ENCODE measurements at places on chromosomes 6 and 20. TPM values are rescaled to one million over a fixed set of nuclear protein-coding genes. Genes with fewer than 3 reads are reported as not detected.

GNRH2 gene
- not detected for total RNA-seq

DNA sequence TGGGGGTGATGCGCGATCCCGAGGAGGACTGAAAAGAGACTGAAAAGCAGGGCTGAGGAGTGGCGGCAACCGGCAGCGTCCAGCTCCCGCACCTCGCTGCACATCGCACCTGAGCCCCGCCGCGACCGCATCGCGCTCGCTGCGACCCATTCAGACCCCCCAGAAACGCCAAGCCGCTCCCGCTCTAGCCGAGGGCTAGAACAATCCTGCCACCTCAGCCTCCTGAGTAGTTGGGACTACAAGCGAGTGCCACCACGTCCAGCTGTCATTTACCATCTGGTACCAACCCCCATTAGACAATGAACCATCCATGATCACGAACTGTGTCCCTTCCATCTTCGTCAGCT, 33.2 kb downstream of the HLA-A start:
- no peaks in the 10 kb centered on the region for H3K36me3 ChIP-seq
- peaks cover 17% of the 10 kb centered on the region for H3K4me1 ChIP-seq
- H3K27ac ChIP-seq, result no peak overlapping the region
- H3K4me3 ChIP-seq, result peak overlapping the region; percentile 88
- H3K27me3 ChIP-seq, result peaks cover 43% of the 10 kb centered on the region
- DNase-seq, result no peak

GRCh38 chr20:6999381-6999780, 231.9 kb downstream of the BMP2 start:
- H3K4me3 ChIP-seq, result no peak overlapping the region
- H3K36me3 ChIP-seq, result no peaks in the 10 kb centered on the region
- DNase-seq, result no peak

BCAS1 gene
- not detected for total RNA-seq

DNA sequence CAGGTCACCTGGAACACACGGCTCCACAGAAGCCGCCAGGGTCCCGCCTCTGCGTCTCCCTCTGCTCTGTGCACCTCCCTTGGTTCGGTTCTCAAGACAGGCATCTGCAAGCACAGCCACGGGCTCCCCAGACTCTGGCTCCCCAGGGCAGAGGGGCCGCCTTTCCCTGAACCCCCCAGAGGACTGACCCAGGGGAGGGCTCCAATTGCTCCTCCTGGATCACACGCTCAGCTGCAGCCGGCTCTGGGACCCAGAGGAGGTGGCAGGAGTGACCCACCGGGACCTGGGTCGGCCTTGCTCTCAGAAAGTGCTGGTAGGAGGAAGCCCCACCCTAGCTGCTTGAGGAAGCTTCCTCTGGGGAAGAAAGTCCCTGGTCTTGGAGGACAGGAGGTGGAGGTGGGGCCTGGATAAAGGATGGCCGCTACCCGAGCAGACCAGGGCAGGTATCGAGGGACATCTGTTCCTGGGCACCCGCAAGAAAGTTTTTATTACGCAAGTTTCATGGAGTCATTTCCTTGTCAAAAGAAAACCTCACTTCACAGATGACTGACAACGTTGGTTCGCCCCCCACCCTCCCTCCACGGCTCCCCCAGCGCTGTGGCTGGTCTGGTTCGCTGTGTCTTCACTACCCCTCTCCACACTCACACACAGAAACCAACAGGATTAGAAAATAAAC, 103.9 kb upstream of the AFDN start:
- peaks cover 10% of the 10 kb centered on the region for H3K4me1 ChIP-seq
- no peaks in the 10 kb centered on the region for H3K36me3 ChIP-seq
- no peak overlapping the region for H3K27ac ChIP-seq
- peak; percentile 80 for DNase-seq
- H3K27me3 ChIP-seq, result peaks cover 33% of the 10 kb centered on the region

DNA sequence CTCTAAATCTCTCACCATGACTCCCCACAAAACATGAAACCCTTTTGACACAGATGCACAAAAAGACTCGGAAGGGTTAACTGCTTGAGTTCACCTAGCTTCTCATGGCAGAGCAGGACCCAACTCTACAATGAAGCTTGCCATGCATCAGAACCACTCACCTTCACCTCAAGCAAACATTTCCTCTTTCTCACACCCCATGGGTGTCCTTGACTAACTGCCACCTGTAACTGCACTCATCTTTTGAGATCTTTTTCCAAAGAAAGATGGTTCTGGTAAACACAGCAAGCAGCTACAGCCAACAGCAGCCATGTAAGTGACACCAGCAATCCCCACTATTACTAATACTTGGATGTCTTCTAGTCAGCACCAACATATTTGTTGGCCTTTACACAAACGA, 76.5 kb downstream of the EFHC1 start:
- H3K27ac ChIP-seq, result no peak overlapping the region
- H3K4me3 ChIP-seq, result no peak overlapping the region
- H3K4me1 ChIP-seq, result peaks cover 57% of the 10 kb centered on the region
- H3K27me3 ChIP-seq, result no peaks in the 10 kb centered on the region
- no peak for DNase-seq
- H3K36me3 ChIP-seq, result peaks cover 51% of the 10 kb centered on the region

GRCh38 chr6:148509800-148510581, 167.4 kb downstream of the SASH1 start:
- H3K36me3 ChIP-seq, result peaks cover 8% of the 10 kb centered on the region
- peaks cover 70% of the 10 kb centered on the region for H3K4me1 ChIP-seq
- peak overlapping the region; percentile 97 for H3K27ac ChIP-seq
- peak overlapping the region; percentile 81 for H3K4me3 ChIP-seq
- H3K27me3 ChIP-seq, result no peaks in the 10 kb centered on the region
- DNase-seq, result no peak

DNA sequence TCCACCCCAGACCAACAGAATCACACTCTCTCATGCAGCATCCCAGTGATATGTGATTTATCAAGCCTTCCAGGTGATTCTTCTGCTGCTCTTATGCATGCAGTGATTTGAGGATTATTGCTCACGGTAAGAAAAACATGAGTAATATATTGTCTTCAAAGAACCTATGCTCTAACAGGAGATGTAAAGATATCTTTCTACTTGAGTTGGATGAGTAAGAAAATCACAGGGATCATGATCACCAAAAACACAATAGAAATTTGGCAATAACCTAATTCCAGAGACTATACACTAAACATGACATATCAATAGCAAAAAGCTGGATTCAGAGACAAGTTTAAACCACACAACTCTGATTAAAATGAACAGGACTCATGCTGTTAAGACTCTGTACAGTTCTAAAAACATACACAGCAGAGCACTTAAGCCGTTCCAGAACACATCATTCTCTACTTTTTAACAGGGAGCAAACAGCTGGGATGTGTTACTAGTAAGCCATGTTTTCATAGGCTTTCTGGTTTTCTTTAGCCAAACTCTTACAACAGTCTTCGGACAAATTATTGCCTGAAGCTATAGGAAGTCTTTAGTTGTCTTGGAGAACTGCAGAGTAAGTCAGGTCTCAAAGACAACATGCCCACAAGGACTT, 568.6 kb downstream of the HAO1 start:
- DNase-seq, result no peak
- H3K27me3 ChIP-seq, result no peaks in the 10 kb centered on the region
- no peak overlapping the region for H3K27ac ChIP-seq
- H3K36me3 ChIP-seq, result no peaks in the 10 kb centered on the region
- no peak overlapping the region for H3K4me3 ChIP-seq

DNA sequence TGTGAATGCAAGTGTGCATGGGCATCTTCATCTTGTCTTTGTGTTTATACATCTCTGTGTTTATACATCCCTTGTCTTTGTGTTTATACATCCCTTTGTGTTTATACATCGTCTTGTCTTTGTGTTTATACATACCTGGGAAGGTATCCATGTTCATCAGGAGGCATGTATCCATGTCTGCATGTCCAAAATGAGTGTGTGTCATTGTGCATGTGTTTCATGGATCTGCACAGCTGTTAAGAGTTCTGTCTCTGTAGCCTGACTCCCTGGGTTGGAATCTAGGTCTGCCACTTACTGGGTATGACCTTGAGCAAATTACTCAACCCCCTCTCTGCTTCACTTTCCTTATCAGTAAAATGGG, 50.1 kb upstream of the SIRPA start:
- H3K36me3 ChIP-seq, result no peaks in the 10 kb centered on the region
- no peak overlapping the region for H3K27ac ChIP-seq
- peaks cover 13% of the 10 kb centered on the region for H3K27me3 ChIP-seq
- H3K4me3 ChIP-seq, result no peak overlapping the region
- peaks cover 4% of the 10 kb centered on the region for H3K4me1 ChIP-seq

DNA sequence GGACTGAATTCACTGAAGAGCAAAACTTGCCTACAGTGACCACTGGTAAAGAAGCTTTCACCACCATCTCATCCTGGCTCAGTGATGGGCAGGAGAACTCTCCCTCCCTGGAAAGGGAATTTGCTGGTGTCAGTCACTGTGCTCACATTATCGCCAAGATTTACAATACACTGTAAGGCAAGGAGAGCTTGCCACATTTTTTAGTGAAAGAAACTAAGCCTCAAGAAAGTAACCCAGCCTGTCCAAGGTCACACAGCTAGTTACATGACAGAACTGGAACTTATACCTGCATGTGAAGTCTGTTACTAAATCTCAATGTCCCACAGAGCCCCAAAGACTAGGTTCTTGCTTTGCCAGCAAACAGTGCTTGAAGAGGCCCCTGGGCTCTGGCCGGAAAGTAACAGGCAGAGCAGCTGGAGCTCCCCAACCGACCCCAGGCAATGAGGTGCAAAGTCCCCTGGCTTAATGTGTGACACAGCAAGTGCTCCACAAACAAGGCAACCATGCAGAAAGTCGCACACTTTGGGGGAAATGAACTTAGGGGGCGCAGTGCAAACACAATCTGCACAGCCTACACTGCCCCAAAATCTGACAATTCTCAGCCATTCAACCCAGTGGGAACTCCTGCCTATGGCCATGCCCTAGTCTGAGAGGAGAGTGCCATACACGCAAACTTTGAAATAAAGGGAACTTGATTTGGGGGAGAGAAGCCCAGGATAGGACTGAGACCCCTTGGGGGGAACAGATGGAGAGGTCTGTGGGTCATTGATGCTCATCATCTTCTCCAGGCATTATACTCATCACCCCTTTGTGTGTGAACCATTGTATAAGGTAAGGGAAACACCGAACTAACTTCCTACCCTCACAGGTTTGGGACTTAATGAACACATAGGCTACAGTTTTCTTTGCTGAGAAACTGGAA, 1.9 kb downstream of the BCL2L1 start:
- H3K4me1 ChIP-seq, result peaks cover 65% of the 10 kb centered on the region
- DNase-seq, result no peak
- no peaks in the 10 kb centered on the region for H3K27me3 ChIP-seq
- peak overlapping the region; percentile 98 for H3K27ac ChIP-seq
- H3K36me3 ChIP-seq, result peaks cover 36% of the 10 kb centered on the region
- H3K4me3 ChIP-seq, result peak overlapping the region; percentile 90

DNA sequence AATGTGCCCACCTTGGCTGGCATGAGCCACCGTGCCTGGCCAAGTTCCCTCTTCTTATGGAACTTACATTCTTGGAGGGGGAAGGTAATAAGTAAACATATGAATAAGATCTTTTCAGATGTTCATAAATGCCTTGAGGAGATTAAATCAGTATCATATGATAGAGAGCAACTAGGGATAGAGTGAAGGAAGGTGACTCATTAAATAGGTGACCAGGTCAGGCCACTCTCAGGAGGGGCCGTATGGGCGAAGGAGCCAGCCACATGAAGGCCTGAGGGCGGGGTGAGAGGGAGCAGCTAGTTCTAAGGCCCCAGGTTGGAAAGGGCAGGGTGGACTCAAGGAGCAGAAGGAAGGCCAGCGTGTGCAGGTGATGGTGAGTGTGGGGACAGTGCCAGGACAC, 91.1 kb downstream of the UST start:
- no peaks in the 10 kb centered on the region for H3K36me3 ChIP-seq
- H3K27me3 ChIP-seq, result no peaks in the 10 kb centered on the region
- H3K4me3 ChIP-seq, result no peak overlapping the region
- peak overlapping the region; percentile 19 for H3K27ac ChIP-seq
- DNase-seq, result no peak
- H3K4me1 ChIP-seq, result peaks cover 20% of the 10 kb centered on the region

DNA sequence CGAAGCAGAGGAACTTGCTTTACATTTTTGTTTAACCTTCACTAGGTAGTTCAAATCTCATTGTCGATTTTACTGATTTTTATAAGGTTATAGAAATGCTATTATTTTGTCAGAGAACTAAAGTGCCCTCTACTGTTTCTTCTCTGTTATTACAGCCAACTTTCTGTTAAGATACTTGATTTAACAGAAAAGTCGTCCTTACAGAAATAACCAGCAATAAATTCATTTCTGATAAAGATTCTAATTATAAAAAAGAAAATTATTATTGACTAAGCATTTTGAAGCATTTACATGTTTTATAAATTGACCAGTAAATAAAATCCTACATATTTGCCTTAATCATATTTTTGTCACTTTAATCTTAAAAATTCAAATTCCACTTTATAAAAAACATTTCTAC, 60.8 kb downstream of the OGFRL1 start:
- H3K4me3 ChIP-seq, result no peak overlapping the region
- H3K27ac ChIP-seq, result no peak overlapping the region
- H3K27me3 ChIP-seq, result no peaks in the 10 kb centered on the region

SIRPG gene
- total RNA-seq, result not detected

HLA-DMB gene
- total RNA-seq, result not detected

CAP2 gene
- 71.8 TPM for total RNA-seq

GRCh38 chr6:117168296-117169063, 96.9 kb upstream of the VGLL2 start:
- H3K4me1 ChIP-seq, result peaks cover 11% of the 10 kb centered on the region
- H3K4me3 ChIP-seq, result no peak overlapping the region
- H3K27ac ChIP-seq, result no peak overlapping the region
- no peak for DNase-seq
- H3K36me3 ChIP-seq, result no peaks in the 10 kb centered on the region

PKIB gene
- total RNA-seq, result 35.0 TPM

GRCh38 chr20:62651285-62652021, 9.2 kb downstream of the SLCO4A1 start:
- H3K4me1 ChIP-seq, result peaks cover 24% of the 10 kb centered on the region
- no peaks in the 10 kb centered on the region for H3K36me3 ChIP-seq
- no peak for DNase-seq
- H3K27ac ChIP-seq, result peak overlapping the region; percentile 47
- H3K27me3 ChIP-seq, result no peaks in the 10 kb centered on the region

GRCh38 chr20:4344670-4345069, 329.3 kb upstream of the RNF24 start:
- no peak overlapping the region for H3K27ac ChIP-seq
- H3K4me1 ChIP-seq, result no peaks in the 10 kb centered on the region
- no peak overlapping the region for H3K4me3 ChIP-seq
- H3K36me3 ChIP-seq, result no peaks in the 10 kb centered on the region
- peaks cover 38% of the 10 kb centered on the region for H3K27me3 ChIP-seq

- no peak for DNase-seq
- H3K4me1 ChIP-seq, result peaks cover 19% of the 10 kb centered on the region
- peak overlapping the region; percentile 88 for H3K27ac ChIP-seq
- no peaks in the 10 kb centered on the region for H3K36me3 ChIP-seq
Observed at GRCh38 chr6:20403766-20404640, 2.3 kb downstream of the E2F3 start.

DNA sequence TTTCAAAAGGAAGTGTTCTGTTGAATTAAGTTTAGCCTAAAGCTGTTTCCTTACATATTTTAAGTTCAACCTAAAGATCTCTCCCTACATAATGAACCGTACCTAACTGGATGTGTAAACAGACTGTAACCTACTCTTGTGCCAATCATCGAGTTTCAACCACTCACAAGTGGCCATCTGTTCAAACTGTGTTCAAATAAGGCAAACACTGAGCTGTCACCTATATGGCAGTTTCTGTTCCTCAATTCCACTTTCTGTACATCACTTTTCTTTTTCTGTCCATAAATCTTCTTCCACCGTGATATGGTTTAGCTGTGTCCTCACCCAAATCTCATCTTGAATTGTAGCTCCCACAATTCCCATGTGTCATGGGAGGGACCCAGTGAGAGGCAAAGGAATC, 428.6 kb downstream of the HACE1 start:
- no peaks in the 10 kb centered on the region for H3K36me3 ChIP-seq
- H3K27ac ChIP-seq, result no peak overlapping the region
- no peaks in the 10 kb centered on the region for H3K4me1 ChIP-seq
- H3K27me3 ChIP-seq, result peaks cover 4% of the 10 kb centered on the region
- no peak for DNase-seq
- no peak overlapping the region for H3K4me3 ChIP-seq

EEF1A2 gene
- 0.68 TPM for total RNA-seq
